ENCODE measurements at places on chromosomes 16 and 17.

DNA sequence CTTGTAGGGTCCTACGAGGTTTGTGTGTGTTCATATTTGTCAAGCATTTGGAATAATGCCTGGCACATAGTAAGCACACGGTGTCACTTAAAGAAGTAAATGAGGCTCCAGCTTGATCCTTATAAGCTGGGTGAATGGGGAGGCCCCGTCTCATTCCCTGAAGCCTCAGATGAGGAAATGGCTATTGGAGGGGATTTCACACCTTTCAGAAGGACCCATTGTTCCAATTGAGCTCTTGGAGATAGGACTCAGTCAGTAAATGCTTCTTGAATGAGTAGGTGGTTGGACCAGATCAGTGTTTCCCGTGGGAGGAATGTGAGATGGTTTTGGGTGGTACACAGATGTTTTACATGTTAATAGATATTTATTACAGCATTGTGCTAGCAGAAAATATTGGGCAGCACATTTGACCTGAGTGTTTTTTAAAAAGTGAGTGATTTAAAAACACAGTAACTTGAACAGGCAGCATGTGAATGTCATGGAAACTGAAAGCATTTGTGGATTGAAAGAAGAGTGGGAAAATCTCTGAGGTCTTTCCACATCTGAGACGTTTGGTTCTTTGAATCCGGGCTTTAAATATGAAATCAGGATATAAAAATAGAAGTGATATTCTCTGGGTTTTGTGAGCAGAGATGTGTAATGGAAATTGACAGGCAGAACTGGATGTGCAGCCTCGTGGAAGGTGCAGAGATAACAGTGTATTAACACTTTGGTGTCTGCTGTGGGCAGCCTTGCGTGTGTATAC, 36.4 kb upstream of the ARHGAP17 start:
- DNase-seq = no peak

- DNase-seq = no peak
Measured at GRCh38 chr17:56110463-56111135, 42.7 kb upstream of the ANKFN1 start.

DNA sequence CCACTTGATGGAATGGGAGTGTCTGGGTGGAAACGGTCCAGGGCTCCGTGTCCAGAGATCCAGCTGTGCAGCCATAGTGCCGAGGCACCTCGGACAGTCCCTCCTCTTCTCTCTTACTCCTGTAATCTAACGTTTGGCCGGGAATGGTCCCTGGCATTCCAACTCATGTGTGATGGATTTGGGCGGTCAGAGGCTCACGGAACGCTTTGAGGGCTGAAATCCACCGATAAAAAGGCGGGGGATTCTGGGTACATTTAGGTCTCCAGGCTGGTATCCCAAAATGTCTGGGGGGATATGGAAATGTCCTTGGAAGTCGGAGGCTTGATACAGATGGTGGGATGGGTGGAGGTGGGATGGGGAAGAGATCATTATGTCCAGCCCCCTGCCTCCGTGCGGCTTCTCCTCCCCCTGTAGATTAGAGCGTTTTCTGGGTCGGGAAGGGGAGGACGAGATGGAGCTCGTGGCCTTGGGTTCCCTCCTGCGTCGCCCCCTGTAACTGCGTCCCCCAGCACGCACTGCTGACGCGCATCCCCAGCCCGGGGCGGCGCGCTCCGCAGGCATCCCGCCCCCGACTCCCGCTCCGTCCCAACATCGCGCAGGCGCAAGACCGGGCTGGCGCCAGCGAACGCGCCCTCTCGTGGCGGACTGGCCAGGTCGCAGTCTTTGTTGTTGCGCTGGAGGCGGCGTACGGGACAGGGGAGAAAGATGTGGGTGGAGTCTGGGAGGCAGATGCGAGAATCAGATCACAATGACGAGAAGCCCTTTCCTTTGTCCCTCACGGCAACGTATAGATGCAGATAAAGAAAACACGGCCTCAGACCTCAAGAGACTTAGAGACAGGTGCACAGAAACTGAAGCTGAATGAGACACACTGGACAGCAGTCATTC, 4.5 kb upstream of the SGCA start:
- no peak for DNase-seq

DNA sequence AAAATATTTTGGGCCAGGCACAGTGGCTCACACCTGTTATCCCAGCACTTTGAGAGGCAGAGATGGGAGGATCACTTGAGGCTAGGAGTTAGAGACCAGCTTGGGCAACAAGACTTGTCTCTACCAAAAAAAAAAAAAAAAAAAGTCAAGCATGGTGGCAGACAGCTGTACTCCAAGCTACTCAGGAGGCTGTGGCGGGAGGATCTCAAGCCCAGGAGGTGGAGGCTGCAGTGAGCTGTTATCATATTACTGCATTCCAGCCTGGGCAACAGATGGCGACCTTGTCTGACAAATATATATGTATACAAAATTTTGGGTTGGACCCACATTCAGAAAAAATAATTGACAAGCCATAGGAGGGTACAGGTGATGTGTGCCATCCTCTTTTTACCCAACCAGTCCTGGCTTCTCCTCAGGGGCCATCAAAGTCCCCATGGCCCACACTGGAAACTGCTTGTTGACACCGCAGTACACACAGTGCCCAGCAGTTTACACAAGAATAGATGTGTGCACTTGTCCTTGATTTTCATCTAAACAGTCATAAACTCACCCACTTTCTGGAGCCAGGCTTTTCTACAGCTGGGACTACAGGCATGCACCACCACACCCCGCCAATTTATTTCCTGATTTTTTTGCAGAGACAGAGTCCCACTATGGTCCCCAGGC, 1.7 kb downstream of the CES2 start:
- DNase-seq = no peak

GRCh38 chr16:50297301-50298074, 31.1 kb downstream of the ADCY7 start:
- DNase-seq = no peak

DNA sequence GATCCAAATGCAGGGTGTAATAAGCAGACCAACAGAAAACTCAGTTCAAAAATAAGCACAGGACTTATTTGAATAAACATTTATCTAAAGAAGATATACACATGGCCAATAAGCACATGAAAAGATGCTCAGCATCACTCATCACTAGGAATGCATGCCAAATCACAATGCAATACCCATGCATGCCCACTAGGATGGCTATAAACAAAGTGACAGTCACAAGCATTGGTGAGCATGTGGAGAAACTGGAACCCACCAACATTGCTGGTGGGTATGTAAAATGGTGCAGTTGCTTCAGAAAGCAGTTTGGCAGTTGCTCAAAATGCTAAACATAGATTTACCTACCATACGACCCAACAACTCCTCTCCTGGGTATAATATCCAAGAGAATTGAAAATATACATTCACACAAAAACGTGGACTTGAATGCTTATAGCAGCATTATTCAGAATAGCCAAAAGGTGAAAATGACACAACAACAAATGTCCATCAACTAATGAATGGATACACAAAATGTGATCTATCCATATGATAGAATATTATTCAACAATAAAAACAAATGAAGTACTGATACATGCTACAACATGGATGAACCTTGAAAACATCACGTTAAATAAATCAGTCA, 20.1 kb downstream of the UBE2O start:
- DNase-seq = no peak
